ENCODE measurements at places on chromosomes 5 and 9.
A peak's percentile ranks its signal among the peaks of the same experiment; 100 is the strongest.

DNA sequence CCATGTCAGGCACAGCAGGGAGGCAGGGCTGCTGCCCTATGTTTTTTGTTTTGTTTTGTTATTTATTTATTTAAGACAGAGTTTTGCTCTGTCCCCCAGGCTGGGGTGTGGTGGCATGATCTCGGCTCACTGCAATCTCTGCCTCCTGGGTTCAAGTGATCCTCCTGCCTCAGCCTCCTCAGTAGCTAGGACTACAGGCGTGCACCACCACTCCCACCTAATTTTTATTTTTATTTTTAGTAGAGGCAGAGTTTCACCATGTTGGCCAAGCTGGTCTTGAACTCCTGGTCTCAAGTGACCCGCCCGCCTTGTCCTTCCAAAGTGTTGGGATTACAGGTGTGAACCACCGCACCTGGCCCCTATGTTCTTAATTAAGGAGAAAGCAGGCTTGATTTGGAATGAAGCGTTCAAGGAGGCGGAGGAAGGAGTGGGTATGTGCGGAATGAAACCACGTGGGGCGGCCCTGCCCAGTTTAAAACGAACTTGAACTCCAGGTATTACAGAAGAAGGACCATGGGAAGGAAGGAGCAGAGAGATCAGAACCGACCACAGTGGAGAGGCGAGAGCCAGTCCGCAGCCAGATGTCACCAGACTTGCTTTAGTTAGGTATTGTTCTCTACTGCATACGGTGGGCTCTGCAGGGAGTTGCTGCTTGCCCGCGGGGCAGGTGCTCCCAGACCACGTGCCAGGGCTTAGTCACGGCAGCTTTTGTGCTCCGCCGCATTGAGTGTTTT, 34.9 kb upstream of the EPB41L4B start:
- no peak for DNase-seq

DNA sequence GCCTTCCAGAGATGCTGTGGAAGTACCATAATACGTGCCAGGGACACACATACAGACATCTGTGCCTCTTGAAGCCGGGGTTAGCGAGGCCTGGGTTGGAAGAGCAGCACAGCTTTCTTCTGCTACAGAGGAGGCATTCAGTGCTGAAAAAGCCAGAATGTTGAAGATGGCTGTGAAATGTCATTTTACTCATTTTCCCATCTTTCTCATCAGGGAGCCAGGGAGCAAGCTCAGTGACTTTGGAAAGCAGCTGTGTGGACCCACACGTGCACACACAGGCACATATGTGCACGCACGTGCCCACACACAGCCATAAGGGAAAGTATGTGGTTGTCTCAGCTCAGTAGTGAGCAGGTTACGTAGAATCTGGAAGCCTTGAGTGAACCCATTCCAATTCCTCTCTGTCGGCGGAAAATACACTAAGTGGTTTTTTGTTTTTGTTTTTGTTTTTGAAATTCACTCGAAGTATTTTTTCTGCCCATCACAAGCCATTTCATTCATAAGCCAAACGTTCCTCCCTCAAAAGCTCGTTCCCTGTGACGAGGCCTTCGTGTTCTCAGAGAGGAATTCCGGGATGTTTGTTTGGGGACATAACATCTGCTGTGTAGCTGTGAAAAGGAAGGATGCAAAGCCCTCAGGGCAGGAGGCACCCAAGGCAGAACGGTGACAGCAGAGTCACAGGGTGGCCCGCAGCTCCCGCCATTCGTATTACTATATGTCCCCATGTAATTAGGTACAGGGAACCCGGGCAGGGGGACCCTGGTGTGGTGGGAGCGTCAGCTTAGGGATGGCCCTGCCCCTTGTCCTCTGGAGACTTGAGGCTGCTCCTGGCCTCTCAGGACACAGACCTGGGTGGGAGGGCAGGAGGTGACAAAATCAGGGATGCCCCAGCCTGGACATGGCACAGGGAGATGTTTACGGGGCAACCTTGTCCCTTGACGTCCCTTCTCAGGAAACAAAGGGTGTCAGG, 29.0 kb upstream of the ANKRD33B start:
- no peak for DNase-seq

- DNase-seq: no peak
Measured at GRCh38 chr9:72658703-72659102, 137.3 kb downstream of the TMC1 start.

DNA sequence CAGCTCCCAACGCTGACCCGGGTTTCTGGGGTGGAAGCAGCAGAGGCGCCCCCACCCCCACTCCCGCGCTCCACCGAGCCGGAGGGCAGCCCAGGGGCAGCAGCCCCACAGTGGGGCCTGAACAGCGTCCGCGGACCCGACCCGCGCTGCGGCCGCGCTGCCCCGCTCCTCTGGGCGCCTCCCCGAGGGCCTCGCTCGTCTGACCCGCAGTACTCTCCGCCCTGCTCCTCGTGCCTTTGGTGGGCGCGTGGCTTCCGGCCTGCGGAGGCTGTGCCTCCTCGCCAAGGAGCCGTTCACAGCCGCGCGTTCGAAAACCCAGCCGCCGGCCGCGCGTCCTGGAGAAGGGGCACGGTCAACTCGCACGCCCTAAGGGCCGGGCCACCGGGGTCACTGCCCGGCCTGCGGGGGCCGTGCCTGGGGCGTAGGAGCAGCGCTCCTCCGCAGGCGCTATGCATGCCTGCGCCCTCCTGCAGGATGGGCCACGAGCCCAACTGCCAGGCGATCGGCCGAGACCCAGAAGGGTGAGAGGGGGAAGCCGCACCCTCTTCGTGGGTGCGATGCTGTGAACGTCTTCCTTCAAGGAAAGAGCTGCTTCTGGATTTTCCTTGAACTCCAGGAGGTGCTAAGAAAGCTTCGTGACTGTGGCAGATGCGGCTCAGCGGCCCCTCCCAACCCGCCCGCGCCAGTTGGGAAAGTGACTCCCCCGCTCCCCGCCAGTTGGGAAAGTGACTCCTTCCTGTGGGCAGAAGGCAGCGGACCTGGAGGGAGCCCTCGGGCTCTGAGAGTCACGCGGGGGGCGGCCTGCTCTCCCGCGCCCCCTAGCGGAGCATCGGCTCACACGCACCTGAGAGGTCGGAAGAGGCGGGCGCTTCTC, 82.7 kb downstream of the HSD17B3 start:
- DNase-seq: peak; percentile 17

DNA sequence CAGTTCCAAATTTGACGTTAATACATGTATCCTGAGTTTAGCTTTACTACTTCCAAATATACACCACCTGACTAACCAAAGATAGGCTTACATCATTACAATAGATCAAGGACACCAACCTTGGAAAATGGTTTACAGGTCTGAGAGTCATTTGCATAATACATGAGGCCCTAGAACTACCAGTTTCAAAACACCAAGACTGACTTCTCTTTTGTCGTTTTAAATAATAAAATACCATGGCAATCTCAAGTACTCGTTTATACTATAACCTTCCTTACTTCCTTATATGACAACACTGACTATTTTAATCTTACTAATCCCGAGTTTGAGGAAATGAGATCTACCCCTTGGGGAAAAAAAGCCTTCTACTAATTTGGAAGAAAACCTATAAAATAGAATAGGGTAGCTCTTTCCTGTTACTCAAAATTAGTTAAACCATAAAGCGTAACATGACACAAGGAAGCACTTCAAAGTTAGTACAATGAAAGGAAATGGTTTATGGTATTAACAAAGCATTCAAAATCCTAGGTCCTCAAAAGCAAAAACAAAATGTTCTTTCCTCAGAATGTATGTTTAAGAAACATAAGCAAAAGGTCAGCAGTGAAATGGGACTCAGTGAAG, 42.1 kb downstream of the UBQLN1 start:
- DNase-seq: no peak
